ENCODE measurements at places on chromosomes 2 and 18.

DNA sequence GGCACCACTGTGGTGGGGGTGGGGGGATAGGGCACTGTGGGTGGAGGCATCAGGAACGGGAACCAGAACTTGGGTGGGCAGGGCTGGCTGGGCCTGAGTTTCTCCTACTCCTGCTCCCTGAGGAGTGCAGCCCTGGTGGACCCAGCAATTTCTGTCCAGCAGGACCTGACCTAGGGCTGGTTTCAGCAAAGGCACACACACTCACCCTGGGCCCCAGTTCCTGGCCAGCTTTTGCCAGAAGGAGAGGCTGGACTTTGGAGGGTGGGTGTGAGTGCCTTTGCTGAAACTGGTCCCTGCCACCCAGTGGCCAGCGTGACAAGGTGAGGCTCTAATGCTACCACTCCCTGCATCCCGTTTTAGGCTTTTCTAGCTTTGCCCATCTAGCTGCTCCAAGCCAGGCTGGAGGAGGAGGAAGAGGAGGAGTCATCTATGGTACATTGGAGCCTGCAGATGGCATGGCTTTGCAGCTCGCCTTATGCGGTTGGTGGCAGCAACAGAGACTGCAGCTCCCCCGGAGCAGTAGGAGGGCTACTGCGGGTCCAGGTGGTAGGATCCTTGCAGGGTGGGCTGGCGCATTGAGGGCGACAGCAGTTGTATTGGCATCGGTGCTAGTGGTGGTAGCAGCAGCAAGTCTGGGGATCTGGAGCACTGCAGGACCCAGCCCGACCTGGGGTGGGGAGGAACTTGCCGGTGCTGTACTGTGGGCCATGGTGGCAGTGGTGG, 40.4 kb upstream of the IMP4 start:
- DNase-seq, result no peak

GRCh38 chr2:189899101-189899500, 114.9 kb downstream of the PMS1 start:
- no peak for DNase-seq

DNA sequence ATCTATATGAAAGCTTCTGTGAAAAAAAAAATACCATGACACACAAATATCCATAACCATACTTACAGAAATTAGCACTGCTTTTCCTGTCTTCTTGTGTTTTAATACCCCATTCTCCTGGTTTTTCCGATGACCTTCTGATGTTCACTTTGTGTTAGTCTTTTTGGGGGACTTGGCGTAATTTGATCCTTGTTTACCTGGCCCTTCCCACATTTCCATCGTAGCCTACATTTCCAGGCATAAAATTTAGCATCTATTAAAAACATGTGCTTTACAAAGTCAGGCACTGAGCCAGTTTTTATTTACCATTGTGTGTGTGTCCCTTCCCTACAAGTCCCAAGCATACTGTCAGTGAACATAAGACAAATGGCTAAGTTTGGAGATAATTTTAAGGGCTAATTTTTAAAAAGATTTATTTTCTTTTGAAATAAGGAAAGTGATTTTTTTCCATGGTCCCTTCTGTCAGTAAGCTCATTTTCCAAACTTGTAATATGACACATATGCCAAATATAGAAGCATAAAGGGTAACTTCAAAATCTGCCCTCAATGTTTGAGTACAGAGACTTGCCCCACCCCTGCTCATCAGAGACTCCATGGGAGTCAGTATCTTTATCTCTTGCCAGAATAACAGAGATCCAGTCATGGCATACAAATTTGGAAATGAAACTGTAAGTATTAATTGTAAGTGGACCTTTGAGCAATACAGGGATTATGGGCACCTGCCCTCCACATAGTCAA, 27.3 kb downstream of the SESTD1 start:
- no peak for DNase-seq

GRCh38 chr2:149527998-149528755, 59.4 kb downstream of the MMADHC start:
- no peak for DNase-seq

DNA sequence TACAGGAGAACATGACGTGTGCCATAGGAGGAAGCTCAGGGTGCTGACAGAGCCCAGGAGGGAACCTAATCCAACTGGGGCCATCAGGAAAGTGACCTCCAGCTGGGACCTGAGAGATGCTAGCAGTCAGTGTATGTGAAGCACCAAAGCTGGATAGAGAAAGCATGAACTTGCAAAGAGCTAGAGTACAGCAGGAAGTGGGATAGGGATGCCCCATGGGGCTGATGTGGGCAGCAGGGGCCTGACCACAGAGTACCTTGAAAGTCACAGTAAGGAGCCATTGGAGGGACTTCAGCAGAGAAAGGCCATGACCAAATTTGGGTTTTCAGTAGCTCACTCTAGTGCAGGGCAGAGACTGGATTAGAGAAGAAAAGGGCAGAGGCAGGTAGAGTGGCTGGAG, 91.6 kb upstream of the TTC39C start:
- DNase-seq, result no peak

DNA sequence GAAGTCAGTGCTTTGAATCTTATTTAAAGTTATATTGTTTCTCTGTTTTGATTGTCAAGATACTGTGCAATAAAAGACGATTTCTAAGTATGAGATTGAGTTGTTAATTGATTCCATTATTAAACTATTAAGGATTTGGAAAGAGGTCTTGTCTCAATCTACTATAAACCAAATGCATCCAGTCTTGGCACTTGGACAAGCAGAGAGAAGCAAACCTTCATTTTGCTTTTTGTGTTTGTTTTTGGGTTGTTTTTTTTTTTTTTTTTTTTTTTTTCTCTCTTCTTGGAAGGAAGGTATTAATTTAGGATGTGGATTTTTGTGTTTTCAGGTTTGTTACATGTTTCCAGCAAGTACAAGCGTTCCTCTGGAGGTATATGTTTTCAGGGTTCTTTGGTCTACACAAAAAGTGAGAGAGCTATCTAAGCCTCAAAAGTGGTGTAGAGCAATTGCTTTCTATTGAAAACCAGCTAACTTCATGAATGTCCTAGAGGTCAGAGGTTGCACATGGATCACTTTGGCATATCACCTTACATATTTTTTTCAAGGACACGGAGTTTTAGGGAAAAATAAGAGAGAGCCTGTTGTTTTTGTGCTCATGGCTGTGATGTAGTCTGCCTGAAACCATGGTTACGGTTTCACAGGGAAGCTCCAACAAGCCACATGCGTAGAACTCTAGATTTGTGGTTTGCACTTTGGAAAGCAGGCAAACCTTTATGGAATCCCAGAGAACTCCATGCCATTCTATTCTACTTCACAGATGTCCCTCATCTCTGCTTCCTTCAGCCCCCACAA, 1.8 kb downstream of the PRKCE start:
- no peak for DNase-seq

GRCh38 chr2:28209261-28209691, 183.4 kb upstream of the FOSL2 start:
- DNase-seq, result no peak

DNA sequence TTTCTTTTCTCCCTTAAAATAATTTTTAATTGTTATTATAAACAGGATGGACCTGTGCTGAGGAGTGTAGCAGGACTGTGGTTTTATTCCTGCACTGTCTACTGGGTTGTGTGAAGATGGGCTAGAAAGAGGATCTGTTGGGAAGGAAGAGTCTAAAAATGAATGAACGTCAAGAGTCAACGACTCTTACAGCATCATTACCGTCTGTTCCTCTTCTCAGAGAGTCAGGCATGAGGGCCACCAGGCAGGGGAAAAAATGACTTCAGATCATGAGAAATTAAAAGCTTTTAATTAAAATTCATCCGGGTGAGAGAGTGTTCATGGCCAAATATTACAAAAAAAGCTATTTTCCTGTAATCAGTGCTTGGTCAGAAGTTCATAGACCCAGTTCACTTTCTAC, 32.6 kb downstream of the SRSF7 start:
- DNase-seq, result no peak

GRCh38 chr18:79135924-79136323, 66.7 kb downstream of the ATP9B start:
- DNase-seq, result no peak

DNA sequence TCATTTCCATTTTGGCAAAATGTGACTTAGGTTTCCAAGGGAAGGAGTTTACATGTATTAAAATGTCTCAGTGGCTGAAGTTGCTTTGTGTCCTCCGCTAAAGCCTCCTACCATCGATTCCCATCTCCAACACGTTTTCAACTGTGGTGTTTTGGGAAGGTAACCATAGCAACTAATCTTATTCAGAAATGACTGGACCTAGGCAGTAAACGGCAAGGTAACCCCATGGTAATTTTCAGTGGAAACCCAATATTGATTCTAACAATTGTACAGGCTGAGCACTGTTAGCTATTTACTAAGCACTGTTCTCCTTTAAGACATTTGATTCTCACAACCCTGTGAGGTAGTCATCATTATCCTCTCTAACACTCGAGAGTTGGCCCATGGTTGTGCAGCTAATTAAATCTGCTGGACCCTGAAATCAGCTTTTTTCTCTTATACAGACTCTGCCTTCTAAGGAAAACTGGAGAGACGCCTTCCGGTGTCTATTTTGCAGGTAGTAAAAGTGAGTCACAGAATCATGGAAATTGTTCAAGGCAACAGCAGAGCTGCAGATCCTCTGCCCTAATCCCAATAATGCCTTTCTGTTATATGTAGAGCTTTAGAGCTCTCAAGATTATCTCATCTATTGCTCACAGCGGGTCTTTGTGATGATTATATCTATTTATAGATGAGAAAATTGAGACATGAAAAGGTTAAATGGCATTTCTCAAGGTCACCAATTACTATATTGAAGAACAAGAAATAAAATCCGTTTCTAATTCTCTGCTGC, 36.2 kb downstream of the FASTKD2 start:
- DNase-seq, result no peak

- no peak for DNase-seq
Observed at GRCh38 chr18:6406910-6407470, 7.7 kb downstream of the L3MBTL4 start.

- no peak for DNase-seq
Observed at GRCh38 chr2:18980104-18980785, 378.2 kb downstream of the OSR1 start.

- DNase-seq, result no peak
Observed at GRCh38 chr2:165891943-165892342, 61.6 kb downstream of the TTC21B start.

DNA sequence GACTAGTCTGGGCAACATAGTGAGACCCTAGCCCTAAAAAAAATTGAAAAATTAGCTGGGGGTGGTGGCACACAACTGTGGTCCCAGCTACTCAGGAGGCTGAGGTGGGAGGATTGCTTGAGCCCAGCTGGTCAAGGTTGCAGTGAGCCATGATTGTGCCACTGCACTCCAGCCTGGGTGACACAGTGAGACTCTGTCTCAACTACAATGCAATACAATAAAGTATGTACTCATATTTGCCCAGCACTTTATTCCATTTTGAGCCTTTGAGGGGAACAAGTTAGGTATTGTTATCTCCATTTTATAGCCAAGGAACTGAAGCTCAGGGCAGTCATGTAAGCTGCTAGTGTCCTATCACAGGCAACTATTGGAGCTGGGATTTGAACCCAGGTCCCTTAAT, 49.3 kb upstream of the PLB1 start:
- no peak for DNase-seq

DNA sequence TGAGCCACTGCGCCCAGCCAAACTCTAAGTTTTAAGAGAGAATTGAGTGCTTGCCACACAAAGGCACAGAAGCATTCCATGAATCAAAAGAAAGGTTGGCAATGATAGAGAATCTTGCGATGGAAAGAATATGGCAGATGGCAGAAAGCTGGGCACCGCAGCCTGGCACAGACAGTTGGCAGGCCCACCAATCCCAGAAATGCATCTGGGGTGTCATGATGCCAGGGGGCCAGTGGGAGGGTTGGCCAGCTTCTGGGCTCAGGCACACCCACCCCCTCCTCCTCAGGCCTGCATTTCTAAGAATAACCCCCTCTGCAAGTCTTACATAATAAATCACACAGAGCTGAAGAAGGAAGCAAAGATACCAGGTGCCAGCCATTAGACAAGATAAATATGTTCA, 19.6 kb downstream of the ZNF2 start:
- DNase-seq, result no peak

- DNase-seq, result no peak
Observed at GRCh38 chr2:60520917-60521539, 32.4 kb downstream of the BCL11A start.

DNA sequence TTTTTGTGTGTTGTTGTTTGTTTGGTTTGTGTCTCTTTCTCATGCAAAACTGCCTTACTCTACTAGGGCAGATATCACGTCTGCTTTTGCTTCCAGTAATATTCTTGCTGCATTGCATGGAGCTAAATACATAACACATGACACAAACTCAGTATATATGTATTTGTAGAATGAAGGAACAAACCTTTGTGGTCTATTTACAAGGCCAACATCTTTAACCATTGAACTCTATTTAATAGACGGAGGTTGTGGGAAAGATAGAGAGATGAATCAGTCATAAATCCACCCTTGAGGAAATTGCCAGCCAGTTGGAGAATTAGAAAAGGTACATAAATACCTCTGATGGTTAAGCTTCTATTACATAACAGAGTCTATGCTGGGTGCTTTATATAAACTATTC, 26.0 kb upstream of the IL1RL1 start:
- DNase-seq, result no peak

DNA sequence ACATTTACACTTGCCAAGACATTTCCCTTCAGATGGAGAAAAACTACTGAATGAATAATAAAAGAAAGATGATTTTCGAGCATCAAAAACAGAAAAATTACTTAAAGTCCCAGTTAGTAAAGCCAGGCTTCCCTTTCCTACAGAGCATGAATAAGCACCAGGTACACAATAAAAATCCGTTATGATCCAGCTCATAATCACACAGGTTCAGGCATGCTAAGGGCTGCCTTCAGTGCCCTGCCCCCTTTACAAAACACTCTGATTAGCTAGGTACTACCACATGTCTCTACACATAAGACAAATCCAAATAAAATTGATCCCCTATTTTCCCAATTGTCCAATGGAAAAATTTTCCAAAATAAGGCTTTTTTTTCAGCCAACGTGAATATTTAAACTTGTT, 413.2 kb upstream of the LRATD1 start:
- no peak for DNase-seq

GRCh38 chr2:200199576-200200263, 106.8 kb upstream of the SPATS2L start:
- no peak for DNase-seq

GRCh38 chr2:228841877-228842276, 429.2 kb downstream of the PID1 start:
- DNase-seq, result no peak

GRCh38 chr18:78459668-78460067, 520.0 kb upstream of the SALL3 start:
- DNase-seq, result no peak

DNA sequence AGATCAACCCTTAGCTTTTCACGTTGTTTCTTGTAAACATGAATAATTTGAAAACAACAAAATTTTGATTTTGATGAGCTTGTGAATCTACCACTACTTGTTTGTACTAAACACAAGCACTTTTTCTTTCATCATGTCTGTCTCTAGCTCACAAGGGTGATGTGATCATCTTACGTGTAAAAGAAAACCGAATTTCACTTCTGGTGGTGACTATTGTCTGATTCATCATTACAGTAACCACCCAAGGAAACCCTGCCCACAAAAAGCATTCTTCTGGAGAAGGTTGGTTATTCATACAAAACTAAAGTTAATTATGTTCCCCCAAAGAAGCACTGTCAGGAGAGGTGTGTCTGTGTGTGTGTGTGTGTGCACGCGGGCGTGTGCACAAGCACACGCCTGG, 285.4 kb downstream of the ZNF516 start:
- no peak for DNase-seq

Measured in stimulated activated CD4-positive, alpha-beta T cell treated with anti-CD3 and anti-CD28 coated beads, Interleukin-4, amount 100 ng/mL, for 4 hours (primary cell).